Right hindlimb (tissue), 1 donor: ENCODE measurements at places on chromosomes 12 and 14.

DNA sequence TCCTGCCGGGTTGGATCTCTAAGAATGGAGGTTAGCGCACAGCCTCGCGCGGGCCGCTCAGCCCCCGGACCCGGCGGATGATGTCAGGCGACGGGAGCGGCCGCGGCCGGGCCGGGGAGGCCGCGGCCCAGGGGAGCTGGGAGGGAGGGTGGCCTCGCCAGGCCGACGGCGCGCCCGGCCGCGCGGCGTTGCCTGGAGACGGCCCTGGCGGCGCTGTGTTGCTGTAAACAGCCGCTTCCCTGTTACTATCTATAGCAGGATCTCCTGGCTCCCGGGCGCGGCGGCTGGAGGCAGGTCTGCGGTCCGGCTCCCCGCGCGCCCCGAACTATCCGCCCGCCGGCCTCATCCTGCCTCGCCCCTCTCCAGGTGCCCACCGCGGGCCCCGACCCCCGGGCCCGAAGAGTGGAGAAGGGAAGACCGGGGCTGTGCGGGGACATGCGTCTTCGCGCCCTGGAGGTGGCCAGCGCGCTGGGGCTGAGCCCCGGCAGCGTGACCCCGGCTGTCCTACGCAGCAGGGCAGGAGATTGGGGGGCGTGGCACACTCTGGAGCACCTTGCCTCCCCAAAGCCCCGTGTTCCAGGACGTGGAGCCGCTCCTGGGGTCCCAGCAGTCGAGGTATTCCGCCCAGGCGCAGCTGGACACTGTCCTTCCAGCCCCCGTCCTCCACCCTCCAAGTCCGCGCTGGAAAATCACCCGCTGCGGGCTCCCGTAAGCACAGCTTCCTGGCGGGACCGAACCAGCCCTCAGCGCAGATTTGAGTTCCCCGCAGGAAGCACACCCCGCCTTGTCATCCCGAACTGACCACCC lies 1.4 kb upstream of the FOS start:
- DNase-seq, result peak; percentile 96

DNA sequence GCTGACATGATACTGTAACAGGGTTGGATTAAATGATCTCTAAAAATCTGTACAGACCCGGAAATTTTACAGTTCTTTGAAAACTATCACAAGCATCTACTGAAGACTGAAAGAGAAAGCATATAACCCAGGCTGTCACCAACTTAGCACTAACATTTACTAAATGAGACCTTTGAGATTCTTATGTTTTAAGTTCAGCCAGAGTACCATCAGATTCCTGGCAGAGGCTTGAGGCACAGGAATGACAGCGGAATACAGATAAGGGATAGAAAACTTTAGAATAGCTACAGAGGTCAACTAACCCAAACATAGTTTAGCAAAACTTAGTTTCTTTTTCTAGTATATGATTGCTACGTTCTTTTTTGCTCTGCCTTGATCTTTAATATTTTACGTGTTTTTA lies 91.6 kb upstream of the FERMT2 start:
- no peak for DNase-seq

DNA sequence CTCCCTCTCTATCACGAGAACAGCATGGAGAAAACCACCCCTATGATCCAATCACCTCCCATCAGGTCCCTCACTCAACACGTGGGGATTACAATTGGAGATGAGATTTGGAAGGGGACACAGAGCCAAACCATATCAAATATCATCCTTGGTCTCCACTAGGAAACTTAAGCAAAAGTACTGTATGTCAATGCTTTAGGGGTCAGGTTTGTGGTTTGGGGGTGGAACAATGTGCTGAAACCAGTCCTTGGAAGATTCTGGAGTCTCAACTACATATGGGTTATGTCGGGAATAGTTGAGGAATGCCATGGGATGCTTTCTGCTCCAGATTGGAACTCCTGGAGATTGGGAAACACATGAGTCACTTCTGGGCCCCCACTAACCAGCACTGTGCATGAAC lies 48.3 kb upstream of the CCDC63 start:
- DNase-seq, result no peak

DNA sequence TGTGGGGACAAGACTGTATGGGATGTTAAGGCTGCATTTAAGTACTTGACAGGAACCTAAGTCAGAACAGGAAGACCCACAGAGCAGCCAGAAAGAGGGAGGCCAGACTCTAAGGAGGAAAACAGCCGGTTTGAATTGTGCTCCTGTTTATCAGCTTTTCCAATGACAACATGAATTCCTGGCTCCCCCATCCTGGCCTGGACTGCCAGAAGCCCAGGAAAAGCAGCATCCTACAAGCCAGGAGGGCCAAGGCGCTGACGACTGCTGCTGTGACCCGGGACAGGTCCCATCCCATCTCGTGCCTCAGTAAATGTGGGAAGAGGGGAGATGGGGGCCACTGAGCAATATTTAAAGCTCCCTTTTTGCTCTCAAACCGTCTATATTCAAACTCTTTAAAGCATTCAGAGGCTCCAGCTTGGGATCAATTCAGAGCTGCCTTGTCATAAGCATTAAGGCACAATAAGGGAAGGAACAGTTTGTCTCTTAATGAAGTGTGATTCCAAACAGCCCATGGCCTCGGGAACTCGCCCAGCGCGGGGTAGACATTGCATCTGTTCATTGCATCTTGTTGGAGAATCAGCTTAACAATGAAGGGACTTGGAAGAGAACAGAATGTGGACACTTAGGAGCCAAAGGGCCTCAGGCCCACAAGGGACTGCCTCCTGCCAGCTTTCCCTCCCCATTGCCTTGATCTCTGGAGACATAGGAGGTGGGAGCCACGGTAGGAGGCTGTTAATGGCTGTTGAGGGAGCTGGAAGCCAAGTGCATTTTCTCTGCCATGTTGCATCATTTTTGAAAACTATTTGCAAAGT lies 49.6 kb downstream of the CMKLR1 start:
- DNase-seq, result peak; percentile 87

GRCh38 chr12:34287986-34288962 lies 266.0 kb downstream of the ALG10 start:
- DNase-seq, result no peak

GRCh38 chr12:79016181-79016580 lies 151.6 kb downstream of the SYT1 start:
- DNase-seq, result no peak

- DNase-seq, result no peak
Measured at GRCh38 chr12:56431288-56431687, 17.9 kb downstream of the TIMELESS start.

DNA sequence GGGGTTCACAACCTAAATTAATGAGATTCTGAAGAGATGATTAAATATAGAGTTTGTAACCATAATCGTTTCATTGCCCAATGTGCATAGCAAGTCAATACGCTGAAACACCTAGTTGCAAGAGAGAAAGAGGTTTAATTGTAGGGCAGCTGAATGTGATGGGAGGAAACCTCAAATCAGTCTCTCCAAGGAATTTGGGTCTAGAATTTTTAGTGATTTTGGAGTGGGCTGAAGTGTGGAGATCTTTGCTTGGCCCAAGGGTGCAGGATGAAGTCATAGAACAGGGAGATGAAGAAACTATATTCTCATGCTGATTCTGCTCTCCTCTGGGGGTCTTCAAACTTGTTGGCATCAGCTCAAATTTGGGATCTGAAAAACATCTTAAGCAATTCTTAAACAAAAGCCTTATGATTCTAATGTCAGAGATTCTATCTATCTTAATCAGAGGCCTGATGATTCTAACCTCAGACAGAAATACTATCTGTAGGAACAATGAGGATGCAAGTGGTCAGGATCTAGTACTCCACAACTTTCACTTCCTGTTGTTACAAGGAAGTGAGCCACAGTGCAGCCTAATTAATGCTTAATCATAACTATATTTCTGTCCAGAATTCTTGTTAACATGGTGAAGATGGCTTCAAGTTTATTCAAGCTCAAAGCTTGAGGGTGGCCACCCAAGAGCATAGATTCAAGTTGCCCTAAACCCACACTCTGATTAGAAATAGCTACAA lies 80.2 kb upstream of the FUT8 start:
- no peak for DNase-seq

- no peak for DNase-seq
Measured at GRCh38 chr12:26255893-26256645, 60.7 kb downstream of the SSPN start.

DNA sequence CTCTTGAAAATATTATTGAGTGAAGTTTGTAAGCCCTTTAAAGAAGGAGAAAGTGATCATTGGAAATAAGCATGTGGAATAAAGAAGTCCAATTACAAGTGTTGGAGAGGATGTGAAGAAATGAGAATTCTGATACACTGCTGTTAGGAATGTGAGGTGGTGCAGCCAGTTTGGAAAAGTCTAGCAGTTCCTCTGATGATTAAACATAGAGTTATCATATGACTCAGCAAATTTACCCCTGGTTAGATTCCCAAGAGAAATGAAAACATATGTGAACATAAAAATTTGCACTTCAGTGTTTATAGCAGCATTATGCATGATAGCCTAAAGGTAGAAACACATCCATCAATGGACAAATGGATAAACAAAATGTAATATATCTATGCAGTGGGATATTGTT lies 319.9 kb downstream of the AEBP2 start:
- no peak for DNase-seq

DNA sequence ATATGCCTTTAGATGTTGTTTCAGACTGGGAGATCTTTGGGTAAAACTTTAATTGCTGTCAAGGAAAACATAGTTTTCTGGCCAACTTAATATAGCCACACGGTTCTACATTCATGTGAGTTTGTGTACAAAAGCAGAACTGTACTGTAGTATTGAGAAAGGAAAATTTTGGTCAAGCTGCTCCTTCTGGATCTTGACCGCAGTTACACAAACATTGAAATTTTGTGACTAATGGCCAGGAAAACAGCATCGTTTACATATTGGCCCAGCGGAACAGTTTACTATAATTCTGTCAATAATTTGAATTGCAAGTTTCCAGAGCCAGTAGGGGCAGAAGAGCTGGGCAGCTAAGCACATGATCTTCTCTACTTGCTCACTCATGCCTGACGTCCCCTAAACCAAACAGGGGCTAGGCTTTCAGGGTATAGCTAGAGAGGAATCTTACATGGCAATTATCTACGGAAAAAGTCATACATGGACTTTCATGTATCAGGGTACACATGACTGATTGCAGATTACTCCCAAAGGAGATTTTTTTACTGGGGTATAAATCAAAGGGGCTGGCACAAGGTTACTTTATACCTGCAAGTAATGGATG lies 11.4 kb upstream of the ART4 start:
- no peak for DNase-seq

- peak; percentile 95 for DNase-seq
Measured at GRCh38 chr12:124786061-124786964, 77.4 kb downstream of the SCARB1 start.

GRCh38 chr12:6215120-6215807 lies 15.1 kb downstream of the CD9 start:
- no peak for DNase-seq

GRCh38 chr12:57815177-57816000 lies 3.1 kb downstream of the AVIL start:
- no peak for DNase-seq

GRCh38 chr12:15939111-15939510 lies 28.0 kb downstream of the DERA start:
- no peak for DNase-seq

- no peak for DNase-seq
Measured at GRCh38 chr14:49159081-49159480, 427.1 kb downstream of the RPS29 start.

GRCh38 chr14:100894416-100894815 lies 9.1 kb downstream of the RTL1 start:
- DNase-seq, result no peak

DNA sequence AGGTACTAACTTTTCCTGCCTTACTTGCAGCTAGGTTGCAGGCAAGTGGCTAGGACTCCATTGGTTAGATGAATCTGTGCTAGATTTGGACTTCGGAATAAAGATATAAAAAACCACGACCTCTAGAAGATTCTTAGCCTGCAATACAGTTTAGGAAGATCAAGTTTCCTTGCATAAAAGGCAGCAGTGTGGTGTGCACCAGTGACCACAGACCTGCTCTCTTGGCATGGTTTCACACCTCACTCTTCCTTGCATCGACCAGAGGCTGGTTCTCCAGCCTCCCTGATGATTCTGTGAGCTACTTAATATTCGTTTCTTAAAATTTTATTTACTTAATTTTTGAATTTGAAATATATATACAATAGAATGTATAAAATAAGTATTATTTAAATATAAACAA lies 9.8 kb downstream of the KLHDC1 start:
- no peak for DNase-seq

GRCh38 chr14:95817271-95817670 lies 59.4 kb upstream of the TUNAR start:
- DNase-seq, result no peak

DNA sequence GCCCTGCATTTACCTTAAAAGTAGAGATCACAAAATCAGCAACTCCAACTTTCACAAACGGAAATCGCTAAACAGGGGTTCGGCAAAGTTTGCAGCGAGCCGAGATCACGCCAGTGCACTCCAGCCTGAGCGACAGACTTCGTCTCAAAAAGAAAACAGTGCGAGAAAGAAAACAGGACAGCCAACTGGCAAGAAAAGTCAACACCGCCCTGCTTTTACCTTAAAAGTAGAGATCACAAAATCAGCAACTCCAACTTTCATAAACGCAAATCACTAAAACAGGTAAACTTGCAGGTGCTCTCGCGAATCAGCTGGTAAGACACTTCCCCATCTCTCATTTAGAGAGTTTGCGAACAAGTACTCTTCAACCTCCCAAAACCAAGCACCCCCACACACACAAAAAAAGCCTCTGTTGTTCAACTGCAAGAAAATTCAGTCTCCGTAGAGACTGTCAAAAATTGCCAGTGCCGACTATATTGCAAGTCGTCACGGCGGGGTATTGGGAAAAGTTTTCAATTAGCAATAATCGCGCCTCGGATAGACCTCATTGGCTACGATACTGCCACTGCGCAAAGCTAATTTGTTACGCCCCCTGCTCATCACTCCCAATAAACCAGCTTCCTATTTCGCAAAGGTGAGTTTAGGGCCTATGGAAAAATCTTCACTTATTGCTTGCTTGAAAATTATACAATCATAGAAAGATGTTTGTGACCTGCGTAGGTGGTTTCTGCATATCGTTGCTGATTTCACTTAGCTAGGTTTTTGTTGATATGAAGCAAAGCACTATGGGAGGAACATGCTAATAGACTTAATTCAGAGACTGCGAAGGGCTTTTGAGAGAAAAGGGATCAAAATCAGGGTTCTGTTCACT lies at the start of gene RNU4-1:
RNU4-1 (minus strand) TSS at position 577 of the 871 bp plus-strand sequence.
- peak; percentile 88 for DNase-seq

GRCh38 chr12:51818566-51819300 lies 29.8 kb downstream of the FIGNL2 start:
- no peak for DNase-seq

DNA sequence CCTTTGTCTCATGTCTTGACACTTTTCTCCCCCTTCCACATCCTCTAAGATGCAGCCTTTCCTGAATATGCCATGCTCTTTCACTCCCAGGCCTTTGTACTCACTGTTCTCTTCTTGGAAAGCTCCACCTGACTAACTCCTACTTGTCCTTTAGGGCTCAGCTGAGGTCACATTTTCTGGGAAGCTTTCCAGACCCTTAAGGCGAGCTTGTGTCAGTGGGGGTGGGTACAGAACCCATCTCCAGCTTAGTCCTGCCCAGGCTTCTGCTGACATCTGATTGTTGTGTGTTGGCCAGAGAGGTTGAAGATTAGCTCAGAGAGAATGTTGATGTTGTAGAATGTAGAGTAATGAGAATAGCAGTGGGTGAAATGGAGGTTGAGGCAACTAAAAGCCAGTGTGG lies 2.9 kb upstream of the TSFM start:
- DNase-seq, result no peak
